Hematopoietic multipotent progenitor cell treated with erythropoietin and hydrocortisone succinate and interleukin-3 and kit ligand, for 6 days (in vitro differentiated cells): ENCODE measurements at places on chromosomes 2 and 18.
A peak's percentile ranks its signal among the peaks of the same experiment; 100 is the strongest.

DNA sequence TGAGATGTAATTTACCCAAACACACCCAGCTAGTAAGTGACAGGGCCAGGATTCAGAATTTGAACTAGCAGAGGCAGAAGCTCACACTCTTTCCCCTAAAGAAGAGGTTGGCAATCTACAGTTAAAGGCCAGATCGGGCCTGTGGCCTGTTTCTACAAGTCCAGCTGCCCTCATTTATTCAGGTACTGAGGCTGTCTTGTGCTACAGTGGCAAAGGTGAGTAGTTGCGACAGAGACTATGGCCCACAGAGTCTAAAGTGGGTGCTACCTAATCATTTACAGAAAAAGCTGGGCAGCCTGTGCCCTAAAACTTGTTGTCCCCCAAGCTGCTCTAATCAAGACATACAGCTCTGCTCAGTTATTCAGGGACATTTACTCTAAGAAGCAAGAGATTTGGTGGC lies 86.8 kb downstream of the RTN4 start:
- no peak for DNase-seq

DNA sequence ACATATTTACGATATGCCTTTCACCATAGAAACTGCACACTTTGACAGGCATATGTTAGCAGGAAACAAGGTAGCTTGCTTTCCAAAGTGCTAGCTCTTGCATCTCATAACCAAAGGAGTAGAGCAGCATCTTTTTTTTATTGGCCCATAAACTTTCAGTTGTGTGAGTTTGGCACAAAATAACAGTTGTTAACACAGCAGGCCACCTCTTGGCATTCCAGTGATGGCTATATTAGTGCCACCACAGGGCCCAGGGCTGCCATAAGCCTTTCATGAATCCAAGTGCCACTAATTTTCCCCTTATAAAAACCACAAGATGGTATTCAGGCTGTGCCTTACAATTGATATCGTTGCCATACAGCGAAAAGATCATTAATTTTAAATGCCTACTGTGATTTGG lies 40.3 kb upstream of the KLF7 start:
- DNase-seq = no peak

DNA sequence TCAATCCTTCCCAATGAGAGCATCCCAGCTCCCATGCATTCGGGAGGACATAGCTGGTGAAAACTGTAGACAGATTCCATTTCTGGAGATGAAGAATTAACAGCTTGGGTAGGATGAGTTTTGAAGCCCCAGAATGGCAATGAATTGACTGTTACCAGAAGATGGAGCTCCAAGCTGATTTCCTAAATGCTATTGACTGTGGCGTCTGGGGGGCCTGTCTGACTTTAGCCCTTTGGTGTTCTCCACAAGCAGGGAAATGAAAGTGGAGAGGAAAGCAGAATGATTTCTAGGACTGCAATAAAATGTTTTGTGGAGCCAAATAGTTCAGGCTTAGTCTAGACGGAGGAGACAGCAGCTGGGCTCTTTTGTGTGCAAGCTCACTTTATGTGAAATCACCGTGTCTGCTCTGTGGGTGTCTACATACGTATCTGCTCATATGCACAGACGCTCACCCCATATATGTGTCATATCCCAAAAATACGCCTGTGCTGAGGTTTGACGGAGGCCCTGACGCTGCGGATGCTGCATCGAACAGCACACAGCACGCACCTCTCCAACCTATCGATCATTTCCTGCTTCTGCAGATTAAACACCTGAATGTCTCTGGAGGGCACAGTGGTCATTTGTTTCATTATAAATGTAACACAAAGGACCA lies 166.4 kb upstream of the PXDN start:
- peak; percentile 15 for DNase-seq

DNA sequence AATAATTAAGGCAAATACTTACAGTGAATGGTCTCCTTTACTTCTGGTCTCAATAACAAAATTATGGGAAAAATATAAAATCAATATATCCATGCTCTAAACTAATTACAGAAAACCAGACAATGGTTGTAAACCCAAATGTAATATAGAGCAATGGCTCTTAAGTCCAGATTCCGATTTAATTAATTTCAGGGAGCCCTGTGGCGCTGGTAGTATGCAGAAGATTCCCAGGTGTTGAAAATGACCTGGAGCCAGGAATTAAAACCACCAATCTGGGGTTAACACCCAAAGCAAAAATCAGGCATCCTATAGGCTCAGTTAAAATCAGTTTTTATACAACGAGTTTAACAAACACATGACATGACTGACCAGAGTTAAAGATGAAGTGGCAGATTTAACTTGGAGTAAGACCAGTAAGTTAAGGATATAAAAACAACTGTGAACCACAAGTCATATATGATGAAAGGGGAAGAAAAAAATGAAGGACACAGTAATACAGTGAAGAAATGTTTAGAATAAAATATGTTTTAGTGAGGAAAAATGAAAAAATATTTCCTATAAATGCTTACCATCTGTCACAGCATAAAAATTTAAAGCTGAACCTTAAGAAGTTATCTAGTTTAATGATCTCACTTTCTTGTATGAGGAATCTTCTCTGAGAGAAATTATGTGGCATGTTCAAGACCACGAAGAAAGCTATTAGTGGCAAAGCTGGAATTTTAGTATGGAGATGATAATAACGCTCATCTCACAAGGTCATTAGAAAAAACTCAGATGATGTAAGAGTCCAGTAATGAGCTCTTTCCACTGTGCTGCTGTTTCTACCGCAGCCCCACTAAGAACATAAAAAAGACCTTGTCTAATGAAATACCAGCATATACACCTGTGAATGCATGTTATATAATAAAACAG lies 45.8 kb upstream of the FLACC1 start:
- DNase-seq = no peak

GRCh38 chr2:153487448-153487847 lies 8.9 kb upstream of the RPRM start:
- DNase-seq = no peak

DNA sequence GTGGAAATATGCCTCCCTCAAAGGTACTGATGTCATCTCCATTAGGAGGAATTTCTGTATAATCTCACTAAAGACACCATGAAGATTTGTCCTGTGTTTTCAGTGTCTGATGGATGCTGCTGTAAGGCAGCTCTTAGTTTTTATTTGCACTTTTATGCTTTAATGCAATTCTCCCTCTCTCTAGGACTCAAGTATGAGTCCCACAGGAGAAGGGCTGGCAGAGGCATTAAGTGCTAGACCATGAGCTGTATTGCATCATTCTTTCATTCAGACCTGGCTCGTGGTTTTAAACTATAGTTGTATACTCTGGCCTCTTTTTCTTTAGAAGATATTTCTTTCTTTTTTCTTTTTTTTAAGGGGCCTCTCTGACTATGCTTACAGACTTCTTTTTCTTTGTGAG lies 805.6 kb downstream of the DPP10 start:
- no peak for DNase-seq

DNA sequence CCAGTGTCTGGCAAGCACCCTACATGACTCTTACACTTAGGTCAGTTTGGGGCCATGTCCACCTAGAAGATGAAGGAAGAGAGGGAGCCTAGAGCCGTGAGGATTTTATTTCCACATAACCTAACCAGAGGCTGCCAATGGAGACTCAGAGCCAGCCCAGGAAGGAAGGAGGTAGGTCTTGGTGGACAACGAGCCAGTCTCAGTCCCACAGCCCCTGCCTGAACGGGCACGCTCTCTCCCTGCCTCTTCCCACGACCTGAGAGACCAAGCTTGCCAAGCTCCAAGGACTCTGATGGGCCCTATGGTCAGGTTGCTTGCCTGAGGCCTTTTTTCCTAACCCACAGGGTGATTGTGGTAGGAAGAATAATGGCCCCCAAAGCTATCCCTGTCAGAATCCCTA lies 188.4 kb downstream of the TFCP2L1 start:
- no peak for DNase-seq

GRCh38 chr2:54940723-54941122 lies 109.5 kb downstream of the RTN4 start:
- DNase-seq = no peak

DNA sequence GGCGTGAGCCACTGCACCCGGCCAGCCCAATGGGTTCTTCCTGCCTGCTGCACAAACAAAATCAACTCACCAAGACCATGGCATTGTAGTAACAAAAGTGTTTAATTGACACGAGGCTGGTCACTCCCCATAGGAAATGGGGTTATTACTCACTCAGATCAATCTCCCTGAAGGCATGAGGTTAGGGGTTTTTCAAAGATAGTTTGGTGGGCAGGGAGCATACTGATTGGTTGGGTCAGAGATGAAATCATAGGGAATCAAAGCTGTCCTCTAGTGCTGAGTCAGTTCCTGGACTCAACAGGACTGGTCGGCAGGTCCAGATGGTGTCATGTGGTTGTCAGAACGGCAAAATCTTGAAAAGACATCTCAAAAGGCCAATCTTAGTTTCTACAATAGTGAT lies 122.1 kb downstream of the TMEM17 start:
- no peak for DNase-seq

GRCh38 chr2:238284802-238285515 lies 3.5 kb downstream of the PER2 start:
- DNase-seq = no peak

GRCh38 chr2:150732064-150732463 lies 244.6 kb upstream of the RND3 start:
- no peak for DNase-seq

GRCh38 chr2:180144338-180144813 lies 137.3 kb upstream of the CWC22 start:
- no peak for DNase-seq

- DNase-seq = no peak
These were observed 31.1 kb downstream of the HDAC4 start for GRCh38 chr2:239369631-239370161.

GRCh38 chr2:235048549-235048948 lies 96.7 kb downstream of the SH3BP4 start:
- DNase-seq = no peak

DNA sequence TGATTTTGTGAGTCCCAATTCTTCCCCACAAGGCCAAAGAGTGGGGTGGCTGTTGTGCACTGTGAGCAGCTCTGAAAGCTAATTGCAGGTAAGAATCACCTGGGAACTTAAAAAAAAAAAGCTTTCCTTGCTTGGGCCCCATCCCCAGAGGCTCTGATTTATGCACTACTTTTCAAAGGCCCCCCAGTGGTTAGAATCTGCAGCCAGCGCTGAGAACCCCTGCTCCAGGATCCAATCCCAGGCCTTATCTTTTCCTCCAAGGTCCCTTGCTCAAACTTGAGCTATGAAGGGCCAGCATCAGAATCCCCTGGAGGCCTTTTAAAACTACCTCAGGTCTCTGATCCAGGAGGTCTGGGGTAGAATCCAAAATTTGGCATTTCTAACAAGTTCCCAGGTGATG lies 156.8 kb downstream of the UXS1 start:
- DNase-seq = no peak

DNA sequence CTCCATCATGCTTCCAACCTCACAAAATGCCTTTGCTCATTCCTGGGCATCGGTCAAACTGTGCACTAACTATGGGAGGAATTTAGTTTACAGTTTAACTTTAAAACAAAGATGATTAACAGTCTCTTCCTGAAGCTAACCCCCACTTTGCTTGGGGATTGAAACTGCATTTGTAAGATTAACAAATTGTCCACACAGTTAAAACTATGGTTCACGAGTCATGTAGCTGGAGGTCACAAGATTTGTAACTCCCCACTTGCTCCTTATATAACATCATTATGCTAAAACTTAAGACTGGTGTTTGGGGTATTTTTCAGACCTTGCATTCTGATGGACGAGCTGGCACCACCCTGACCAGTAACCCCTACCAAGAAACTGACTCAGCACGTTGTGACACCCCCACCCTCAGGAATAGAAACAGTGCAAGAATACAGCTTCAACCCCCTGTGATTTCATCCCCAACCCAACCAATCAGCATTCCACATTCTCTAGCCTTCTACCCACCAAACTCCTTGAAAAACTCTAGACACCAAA lies 252.3 kb downstream of the MBD5 start:
- DNase-seq = no peak

DNA sequence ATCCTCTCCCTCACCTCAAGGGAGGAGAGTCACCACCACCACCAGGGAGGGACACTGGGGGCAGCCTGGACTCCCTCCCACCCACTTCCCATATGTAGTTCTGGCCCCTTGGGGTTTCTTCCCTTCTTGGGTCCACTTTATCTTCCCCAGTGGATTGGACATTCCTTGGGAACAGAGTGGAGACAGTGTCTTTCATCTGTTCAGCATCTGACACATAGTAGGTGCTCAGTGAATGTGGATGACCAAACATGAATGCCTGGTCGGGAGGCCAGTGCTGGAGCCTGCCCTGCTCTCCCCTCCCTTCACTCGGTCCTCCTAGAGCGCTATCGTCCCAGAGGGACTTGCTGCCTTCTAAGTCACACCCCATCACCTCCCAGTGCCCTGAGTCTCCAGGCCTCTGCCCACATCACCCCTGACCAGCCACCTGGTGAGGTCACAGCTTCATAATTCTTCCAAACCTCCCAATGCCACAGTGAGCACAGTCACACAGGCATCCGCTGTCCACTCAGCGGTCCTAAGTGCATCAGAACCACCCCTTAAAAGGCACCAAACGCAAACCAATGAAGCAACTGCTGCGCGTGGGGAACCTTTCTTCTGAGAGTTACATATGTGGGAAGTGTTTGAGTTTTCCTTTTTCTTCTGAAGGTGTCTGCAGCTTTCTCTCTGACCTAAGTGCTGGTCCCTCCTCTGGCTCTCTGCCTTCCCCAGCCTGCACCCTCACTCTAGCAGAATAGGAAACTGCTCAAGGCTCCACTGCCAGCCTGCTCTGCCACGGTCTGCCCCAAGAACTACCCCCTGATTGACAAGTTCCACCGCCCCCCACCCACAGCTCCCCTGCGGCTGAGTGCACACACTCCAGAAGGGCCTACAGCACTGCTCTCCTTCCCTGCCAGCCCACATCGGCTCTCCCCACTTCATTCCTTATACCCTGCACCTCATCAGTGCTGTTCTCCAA lies 7.2 kb upstream of the SFXN5 start:
- no peak for DNase-seq

DNA sequence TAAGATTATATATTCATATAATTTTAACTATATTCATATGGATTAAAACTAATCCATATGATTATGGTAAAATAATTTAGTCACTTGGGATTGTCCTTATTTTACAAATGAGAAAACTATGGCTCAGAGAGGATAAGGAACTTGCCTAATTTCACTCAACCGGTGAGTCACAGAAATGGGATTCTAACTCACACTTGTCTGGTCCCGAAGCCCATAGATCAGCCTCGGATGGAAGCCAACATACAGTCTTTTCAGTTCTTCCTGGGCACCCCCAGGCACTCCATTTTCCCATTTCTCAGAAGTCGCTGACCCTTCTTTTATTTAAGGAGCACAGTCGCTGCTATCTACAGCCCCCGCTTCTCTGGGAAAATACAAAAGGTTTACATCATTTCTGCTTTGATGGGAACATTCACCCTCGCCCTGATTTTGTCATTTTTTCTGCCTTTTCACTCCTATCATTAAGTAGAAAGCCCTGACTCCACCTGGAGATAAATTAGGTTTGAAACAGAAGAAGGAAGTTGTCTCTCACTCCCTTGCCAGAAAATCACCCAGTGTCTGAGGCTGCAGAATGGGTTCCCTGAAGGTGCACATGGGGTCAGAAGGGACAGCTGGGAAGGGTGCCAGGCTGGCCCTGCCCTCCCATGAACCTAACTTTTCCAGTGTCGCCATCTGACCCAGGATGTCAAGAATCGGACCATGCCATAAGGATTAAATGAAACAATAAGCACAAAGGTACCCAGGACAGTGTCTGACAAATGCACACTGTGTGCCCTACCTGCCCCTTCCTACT lies 36.6 kb downstream of the CYP1B1 start:
- DNase-seq = no peak
